H7 (cell line): ENCODE measurements at places on chromosomes 5 and 9. TPM values are rescaled to one million over a fixed set of nuclear protein-coding genes. Genes with fewer than 3 reads are reported as not detected.
A peak's percentile ranks its signal among the peaks of the same experiment; 100 is the strongest.

DNA sequence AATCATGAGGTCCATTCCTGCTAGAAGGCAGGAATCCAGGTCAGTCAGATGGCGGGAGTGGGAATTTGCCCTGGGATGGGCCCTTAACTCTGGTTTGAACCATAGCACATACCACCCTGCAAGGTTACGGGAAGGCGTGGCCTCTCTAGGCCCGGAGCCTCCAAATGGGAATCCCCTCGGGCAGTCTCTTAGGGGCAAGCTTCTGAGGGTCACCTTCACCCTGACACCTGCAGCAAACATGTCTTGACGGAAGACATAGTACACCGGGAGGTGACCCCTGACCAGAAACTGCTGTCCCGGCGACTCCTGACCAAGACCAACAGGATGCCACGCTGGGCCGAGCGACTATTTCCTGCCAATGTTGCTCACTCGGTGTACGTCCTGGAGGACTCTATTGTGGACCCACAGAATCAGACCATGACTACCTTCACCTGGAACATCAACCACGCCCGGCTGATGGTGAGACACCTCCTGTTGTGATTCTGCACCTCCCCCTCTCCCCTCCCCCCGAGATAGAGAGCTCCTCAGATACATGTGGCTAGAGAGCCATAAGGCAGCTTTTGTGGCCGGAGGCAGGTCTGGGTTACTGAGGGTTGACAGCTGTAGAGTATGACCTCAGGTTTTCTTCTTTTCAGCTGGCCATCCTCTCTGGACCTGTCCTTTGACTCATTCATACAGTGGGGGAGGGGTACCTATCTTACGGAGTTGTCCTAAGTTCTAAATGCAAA is 957 bp downstream of the PRELID1 start:
- peak; percentile 65 for DNase-seq

DNA sequence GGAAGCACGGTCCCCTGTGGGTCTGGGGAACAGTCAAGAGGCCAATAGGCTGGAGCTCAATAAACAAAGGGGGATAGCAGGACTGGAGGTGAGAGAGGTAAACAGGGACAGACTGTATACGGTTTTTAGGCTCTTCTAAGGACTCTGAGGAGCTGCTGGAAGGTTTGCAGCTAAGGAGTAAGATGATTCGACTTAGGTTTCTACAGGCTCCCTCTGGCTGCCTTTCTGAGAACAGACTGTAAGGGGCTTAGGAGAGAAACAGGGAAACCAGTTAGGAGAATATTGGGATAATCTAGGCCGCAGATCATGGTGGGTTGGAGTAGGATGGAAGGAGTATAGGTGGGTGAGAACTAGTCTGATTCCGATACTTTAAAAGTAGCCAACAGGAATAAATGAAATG is 10.4 kb downstream of the CDK5RAP2 start:
- DNase-seq, result no peak

PCDHAC1 gene
- 10.3 and 17.3 TPM in 2 replicates for total RNA-seq

ABLIM3 gene
- total RNA-seq, result 0.03 TPM in 1 of 2 replicates, not detected in the other

FRMPD1 gene
- total RNA-seq, result 0.03 TPM in 1 of 2 replicates, not detected in the other

DNA sequence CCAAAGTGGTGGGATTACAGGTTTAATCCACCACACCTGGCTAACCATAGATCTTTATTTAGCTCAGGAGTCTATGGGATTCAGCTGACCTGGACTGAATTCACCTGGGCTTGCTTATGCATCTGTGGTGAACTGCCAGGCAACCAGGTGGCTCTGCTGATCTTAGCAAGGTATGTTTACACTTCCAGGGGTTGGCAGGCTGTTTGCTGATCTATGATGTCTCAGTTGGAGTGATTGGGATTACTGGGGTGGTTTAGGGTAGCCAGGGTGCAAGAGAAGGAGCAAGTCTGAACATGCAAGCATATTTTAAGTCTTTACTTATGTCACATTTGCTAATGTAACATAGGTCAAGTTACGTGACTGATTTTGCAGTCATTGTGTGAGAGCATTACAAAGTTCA is 63.6 kb upstream of the JAK2 start:
- DNase-seq, result no peak

DNA sequence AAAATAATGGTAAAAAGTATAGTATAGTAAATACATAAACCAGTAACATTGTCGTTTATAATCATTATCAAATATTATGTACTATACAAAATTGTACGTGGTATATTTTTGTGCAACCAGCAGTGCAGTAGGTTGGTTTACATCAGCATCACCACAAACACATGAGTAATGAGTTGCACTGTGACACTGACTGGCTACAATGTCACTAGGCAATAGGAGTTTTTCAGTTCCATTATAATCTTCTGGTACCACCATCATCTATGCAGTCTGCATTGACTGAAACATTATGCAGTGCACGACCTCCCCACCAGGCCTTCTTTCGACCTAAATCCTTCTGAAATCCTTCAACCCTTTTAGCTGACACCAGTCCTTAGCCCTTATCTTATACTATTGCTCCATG is 105.8 kb downstream of the SREK1 start:
- no peak for DNase-seq

DNA sequence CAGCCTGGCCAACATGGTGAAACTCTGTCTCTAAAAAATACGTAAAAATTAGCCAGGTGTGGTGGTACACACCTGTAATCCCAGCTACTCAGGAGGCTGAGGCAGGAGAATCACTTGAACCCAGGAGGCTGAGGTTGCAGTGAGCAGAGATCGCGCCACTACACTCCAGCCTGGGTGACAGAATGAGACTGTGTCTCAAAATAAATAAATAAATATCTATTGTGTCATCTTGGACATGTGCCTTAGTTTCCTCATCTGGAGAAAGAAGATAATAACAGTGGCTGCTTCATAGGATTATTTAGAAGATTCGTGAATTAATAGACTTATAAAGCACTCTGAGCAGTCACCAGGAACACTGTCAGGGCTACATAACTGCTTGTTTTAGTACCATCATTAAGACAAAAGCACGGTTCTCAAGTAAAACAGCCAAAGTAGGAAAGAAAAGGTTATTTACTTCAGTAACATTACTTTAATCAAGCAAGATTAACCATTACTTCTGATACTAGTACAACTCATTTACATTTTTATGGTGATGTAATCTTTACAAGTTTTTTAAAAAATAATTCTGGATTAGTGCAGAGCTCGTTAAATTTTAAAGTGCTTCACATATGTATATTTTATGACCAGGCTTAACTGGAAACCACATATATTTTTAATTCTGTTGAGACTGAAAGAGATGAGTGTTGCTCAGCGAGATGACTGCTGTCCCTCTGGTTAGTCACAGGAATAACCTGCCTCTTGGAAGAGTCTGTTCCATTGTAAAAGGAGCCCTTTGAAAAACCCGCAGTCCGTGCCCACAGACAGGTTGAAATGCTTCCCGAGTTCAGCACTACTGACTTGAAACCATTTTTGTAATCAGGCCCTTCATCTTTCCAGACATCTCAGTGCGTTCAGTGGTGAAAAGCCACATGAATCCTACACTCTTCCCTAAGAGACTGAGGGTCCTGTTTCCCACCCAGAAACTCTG is 36.7 kb downstream of the ANKH start:
- DNase-seq, result peak; percentile 17

- DNase-seq, result no peak
Measured at GRCh38 chr9:76886318-76886717, 19.6 kb downstream of the PRUNE2 start.

GRCh38 chr9:87353301-87353700 is 144.4 kb upstream of the DAPK1 start:
- DNase-seq, result no peak

ZDHHC21 gene
- total RNA-seq, result 3.7 and 4.1 TPM in 2 replicates

GRCh38 chr5:4124221-4124970 is 528.8 kb downstream of the IRX1 start:
- DNase-seq, result no peak

GRCh38 chr5:146630472-146630871 is 114.5 kb upstream of the GPR151 start:
- no peak for DNase-seq

GRCh38 chr5:6726006-6726405 is 12.8 kb downstream of the TENT4A start:
- DNase-seq, result no peak
